WTC11 (cell line): ENCODE measurements at places on chromosomes 6 and 20.

DNA sequence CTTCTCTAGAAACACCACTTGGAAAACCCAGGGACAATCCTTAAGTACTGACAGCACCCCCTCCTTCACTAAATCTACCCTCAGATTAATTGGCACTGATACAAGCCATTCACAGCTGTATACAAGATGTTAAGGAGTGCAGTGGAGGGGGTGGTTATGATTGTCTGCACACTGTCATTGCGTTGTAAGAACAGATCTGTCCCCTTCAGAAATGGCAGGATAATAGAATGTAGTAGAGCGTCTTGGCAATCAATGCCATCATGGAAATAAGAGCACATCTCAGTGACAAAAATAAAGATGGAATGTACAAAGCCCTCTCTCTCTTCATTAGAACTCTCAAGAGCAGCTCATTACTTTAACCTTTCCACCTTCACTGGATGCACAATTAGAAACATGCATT, 324.9 kb upstream of the TBX18 start:
- no peak for DNase-seq

DNA sequence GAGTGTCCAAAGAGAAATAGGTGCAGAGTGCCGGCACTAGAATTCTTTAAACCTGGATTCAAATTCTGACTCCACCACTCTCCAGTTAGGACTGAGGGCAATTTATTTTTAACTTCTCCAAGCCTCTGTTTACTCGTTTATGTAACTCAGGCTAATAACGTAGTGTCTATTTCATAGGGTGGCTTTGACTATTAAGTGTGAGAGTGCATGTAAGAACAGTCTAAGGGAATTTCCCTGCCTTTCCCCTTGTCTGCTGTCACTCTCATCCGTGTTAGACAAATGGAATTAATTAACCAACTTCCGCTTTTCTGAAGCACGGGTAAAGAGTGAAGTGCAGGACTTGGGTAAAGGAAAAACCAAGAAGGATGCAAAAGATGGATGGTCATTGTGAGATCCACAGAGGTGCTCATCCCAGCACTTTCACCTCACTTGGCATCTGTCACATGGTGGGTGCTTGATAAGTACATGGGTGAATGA, 4.1 kb upstream of the ZKSCAN8 start:
- DNase-seq = no peak

- DNase-seq = no peak
Measured at GRCh38 chr6:146305092-146305491, 238.5 kb upstream of the RAB32 start.

DNA sequence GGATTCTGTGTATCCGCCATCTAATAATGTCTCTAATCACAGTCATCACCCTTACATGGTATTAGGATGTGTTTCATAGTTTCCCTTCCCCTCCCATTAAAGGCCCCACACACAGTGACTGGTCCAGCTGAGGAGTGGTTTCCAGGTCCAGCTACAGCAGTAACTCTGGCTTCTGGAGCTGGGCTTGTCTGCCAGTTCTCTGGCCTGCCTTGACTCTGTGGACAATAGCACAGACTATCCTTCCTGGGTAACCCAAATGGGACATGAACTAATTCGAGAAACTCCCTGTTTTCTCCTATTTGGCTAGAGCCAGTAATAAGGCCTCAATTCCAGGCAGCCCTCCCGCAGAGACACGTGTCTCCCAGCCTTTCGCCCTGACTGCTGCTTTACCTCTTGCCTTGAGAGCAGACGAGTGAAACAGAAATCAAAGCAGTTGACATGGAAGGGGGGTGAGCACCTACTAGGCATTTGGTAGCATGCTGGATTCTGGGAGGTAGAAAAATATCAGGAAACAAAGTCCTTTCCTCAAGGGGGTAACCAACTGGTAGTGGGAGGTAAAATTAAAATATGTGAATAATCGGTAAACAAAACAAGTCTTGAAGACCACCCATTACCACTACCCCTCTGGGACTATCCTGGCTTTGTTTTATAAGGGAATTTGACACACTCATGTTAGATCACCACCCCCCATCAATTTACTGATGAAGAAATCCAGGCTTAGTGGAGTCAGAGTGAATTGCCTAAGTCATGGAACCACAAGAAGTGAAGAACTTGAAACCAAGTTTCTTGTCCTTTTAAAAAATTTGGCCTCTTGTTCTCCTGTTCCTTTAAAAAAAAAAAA, 1.2 kb downstream of the TRAF3IP2 start:
- DNase-seq = no peak

GRCh38 chr6:4564801-4565271, 211.4 kb upstream of the CDYL start:
- no peak for DNase-seq

DNA sequence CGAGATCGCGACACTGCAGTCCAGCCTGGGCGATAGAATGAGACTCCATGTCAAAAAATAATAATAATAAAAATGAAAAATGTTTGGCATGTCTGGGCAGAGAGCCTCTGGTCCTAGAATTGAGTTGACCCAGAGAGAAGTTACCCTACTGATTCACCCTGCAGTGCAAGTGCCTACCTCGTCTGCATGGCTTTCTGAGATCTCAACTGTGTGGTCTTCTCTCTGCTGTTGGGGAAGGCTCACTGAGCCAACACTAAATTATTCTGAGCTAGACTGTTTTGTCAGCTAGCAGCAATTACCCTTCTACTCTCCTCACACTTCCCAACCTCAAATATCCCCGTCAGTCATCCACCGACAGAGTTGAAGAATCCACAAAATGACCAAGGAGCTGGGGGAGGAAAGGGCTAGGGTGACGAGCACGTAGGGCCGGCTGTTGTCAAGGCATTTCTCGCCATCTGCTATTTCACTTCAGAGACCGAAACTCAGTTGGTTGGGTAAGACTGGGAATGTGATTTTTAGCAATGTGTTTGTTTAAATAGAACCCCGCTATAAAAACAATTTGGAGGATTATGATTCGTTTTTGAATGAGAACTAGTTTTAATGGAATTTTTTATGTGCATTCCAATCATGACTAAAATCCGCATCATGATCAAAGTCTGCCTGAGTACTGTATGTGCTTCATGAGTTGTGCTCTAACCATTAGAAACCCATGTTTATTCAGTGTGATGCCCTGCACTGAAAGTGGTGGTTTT, 9.4 kb downstream of the MAS1 start:
- no peak for DNase-seq

GRCh38 chr6:133637874-133638273, 251.0 kb upstream of the TCF21 start:
- no peak for DNase-seq

DNA sequence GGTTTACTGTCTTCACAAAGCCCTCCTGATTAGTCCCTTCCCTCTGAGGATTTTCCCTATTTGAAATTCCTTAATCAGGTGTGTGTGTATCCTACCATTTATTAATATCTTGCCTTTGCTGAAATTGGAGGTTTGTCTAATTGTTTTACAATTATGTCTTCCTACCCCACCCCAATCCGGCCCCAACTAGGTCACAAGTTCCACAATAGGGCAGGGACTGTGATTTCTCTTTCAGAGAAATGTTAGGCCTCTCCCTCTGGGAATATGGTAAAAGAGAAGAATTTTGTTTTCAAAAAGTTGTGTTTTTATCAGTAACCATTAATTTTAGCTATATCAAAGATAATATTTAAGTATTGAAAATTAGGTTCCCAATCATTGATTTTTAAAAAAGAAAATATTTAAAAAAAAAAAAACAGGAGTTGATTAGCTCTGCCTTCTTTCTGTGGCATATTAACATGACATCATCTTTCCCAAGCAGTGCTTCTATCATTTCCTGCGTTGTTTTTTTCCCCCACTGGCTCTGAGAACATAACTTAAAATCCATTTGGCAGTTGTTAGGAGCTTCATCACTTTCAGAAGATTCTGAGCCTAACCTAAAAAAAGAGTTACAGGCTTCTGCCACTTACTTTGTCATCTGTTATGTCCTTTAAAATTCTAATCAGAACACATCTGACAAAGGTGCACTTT, 36.1 kb downstream of the BLOC1S5 start:
- no peak for DNase-seq

- DNase-seq = no peak
Measured at GRCh38 chr6:133187657-133188453, 53.3 kb upstream of the EYA4 start.

GRCh38 chr6:46690911-46691451, 3.3 kb downstream of the TDRD6 start:
- no peak for DNase-seq

- peak; percentile 54 for DNase-seq
Measured at GRCh38 chr6:77462359-77463307, 658 bp downstream of the HTR1B start.

DNA sequence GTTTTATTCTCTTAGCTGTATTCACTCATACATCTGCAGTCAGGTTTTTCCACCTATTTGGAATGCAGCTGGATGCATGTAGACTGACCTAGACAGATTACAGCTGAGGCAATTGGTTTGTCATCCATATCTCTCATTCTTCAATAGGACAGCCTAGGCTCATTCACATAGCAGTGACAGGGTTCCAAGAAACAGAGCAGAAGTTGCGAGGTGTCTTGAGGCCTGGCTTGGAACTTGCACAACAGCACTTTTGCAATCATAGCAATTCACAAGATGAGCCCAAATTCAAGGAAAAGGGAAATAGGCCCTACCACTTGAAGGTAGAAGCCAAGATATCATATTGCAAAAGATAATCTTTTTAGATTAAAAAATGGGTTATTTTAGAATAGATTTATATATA, 508.9 kb upstream of the JAG1 start:
- DNase-seq = no peak

GRCh38 chr20:51350941-51351631, 191.4 kb downstream of the NFATC2 start:
- DNase-seq = no peak

DNA sequence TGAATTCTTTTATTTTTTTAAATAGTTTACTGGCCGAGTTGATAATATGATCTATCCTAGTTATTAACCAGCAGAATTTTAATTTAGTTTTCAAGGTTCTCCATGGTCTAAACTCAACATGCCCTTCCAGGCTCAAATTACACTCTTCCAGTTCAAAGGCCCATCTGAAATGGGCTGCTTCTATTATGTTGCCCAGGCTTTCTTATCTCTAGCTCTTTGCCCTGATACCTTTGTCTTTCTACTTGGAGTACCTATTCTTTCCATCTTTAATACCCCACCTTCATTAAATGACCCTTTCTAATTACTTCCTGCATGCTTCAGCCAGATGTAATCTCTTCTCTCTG, 541.2 kb upstream of the FLRT3 start:
- DNase-seq = no peak

DNA sequence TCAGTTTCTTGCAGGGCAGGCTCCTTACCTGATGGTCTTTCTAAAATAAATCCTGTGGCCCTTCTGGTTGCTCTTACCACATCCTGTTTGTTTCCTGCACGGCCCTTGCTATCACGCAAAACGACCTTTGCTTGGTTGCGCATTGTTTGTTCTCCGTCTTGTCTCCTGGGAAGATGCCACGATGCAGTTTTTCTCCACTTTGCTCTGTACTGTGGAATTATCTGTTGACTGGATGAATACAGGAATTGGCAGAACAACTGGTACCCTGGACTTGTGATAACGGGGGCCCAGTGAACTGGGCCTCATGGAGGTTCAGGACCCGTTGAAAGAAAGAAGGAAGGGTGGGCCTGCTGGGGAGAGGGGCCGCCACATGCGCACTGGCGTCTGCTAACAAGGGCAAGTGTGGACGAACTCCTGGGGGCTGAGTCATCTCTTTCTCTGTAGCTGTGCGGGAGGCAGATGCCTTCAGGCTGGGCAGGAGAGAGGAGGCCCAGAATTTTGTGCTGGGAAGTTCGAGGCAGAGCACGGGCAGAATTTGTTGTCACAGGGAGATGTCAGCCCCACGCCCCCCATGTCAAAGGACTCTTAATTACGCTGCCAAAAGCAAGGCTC, 139.9 kb downstream of the BMP7 start:
- no peak for DNase-seq

DNA sequence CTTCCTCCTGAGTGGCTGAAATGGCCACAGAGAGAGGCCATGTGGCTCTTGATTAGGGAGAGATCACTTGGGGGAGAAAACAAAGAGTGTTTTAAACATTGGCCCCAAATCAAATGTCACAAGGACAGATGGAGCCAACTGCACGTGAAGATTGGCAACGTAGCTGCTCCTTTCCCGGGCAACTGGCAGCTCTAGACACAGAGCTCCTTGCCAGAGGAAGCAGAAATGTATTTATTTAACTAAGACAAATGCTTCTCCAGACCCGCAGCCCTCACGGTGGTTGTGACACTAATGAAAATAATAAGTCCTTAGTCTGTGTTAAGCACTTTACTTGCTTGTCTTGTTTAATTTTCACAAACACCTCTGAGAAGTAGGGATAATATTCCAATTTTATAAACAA, 49.6 kb upstream of the DSN1 start:
- no peak for DNase-seq

- no peak for DNase-seq
Measured at GRCh38 chr6:113052506-113052905, 705.4 kb downstream of the RFPL4B start.

DNA sequence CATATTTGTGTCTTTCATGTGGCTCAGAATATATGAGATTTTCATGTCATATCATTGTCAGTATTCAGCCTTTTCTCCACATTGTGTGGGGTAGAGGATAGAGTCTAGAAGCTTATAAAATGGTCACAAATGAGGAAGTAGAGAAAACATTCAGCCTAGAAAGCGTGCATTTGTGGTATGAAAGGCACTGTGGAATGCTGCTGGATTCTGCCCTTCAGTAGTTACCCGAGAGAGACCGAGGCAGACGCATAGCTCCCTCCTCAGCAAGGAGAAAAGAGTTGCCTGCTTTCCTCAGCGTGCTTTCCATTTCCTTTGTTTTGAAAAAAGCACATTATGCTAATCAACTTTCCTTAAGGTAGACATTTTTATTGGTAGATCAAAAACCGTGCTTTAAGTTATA, 28.7 kb downstream of the MYB start:
- no peak for DNase-seq

DNA sequence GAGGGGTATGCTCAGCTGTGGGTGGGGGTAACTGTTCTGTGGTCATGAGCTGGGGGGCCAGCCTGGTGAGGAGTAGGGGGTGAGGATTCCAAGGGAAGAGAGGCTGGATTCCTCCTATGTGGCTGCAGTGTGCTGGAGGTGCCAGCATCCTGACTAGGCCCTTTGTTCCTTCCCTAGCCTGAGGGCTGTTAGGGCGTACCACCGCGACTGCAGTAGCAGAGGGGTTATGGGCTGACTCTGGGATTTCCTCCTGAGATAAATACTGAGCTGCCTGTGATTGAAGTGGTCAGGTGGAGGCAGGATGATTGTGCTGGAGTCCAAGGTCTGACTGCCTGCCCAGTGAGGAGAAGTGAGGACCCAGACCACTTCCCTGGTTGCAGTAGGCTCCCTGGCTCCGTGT, 205.3 kb downstream of the ADGRG6 start:
- DNase-seq = no peak

GRCh38 chr6:170084166-170084730, 206.6 kb downstream of the DLL1 start:
- no peak for DNase-seq

DNA sequence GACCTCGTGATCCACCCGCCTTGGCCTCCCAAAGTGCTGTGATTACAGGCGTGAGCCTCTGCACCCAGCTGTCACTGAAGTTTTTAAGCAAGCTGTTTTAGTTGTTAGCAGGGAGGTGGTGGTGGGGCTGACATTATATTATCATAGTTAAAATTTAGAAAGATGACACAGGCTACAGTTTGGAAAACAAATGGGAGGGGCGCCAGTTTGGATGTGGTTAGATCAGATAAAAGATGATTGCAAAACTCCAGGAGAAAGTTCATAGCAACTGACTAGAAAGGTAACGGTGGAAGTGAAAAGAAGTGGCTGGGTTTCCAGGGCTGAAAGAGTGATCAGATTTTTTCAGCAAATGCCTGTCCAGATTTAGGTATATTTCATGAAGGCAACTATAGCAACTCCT, 311.9 kb upstream of the CITED2 start:
- DNase-seq = no peak

GRCh38 chr6:170475118-170475517, 78.0 kb downstream of the PSMB1 start:
- DNase-seq = no peak

GRCh38 chr6:96086745-96087144, 71.0 kb downstream of the FUT9 start:
- no peak for DNase-seq
